ENCODE measurements at places on chromosomes 6 and 20. TPM values are rescaled to one million over a fixed set of nuclear protein-coding genes. Genes with fewer than 3 reads are reported as not detected.

Gene SAPCD1
- total RNA-seq: 1.5 TPM

Gene RRAGD
- 1.2 TPM for total RNA-seq

Gene CRIP3
- total RNA-seq: not detected

Gene NTSR1
- 0.23 TPM for total RNA-seq

Gene C20orf141
- not detected for total RNA-seq

Gene DZANK1
- total RNA-seq: 1.9 TPM
